ENCODE measurements at places on chromosomes 13 and 19. TPM values are rescaled to one million over a fixed set of nuclear protein-coding genes. Genes with fewer than 3 reads are reported as not detected.

SBK2 gene
- not detected for polyA plus RNA-seq

SPACA7 gene
- polyA plus RNA-seq, result not detected

DNA sequence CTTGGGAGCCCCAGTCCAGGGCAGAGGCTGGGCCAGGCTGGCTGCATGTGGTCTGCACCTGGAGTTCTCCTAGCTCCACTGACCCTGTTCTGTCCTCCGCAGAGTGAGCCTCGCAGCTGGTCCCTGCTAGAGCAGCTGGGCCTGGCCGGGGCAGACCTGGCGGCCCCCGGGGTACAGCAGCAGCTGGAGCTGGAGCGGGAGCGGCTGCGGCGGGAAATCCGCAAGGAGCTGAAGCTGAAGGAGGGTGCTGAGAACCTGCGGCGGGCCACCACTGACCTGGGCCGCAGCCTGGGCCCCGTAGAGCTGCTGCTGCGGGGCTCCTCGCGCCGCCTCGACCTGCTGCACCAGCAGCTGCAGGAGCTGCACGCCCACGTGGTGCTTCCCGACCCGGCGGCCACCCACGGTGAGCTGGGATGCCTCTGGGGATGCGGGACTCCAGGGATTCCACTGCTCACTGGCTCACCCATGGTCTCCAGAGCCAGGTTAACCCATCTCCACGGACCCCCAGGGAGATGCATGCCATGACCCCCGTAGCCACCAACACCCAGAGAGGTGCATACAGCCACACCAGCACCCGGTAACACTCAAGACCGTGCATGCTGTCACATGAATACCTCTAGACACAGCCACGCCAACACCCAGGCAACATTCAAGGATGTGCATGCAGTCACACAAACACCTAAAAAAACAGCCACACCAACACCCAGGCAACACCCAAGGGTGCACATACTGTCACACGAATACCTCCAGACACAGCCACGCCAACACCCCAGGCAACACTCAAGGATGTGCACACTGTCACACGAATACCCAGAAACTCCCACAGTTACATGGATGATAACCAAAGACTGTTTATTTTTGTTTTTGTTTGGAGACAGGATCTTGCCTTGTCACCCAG lies 8.2 kb downstream of the PKN1 start:
- no peak for DNase-seq

ZNF615 gene
- polyA plus RNA-seq, result 27.4 TPM

RB1 gene
- polyA plus RNA-seq, result 40.5 TPM

CBARP gene
- 1.7 TPM for polyA plus RNA-seq

GRCh38 chr13:78598966-78599644 lies 4.2 kb downstream of the POU4F1 start:
- DNase-seq, result no peak

- DNase-seq, result no peak
Measured at GRCh38 chr13:91168386-91168711, 179.1 kb upstream of the MIR17HG start.

GNG7 gene
- polyA plus RNA-seq, result 5.8 TPM

DNA sequence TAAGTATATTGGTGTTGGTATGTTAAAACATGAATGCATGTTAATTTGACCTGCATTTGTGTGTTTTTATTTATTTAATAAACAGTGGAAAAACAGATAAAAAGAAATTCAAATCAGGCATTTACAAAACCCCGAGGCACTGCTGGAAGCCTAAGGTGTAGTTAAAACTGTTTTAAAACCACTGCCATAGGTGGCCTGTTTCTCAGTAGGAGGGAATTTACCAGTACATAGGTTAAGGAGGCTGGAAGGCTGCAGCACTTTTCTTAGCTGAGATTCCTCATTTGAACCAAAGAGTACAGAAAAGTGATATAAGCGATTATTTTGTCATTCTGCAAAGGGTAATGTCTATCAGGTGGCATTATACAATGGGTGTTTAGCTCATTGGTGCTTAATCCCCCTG lies 99.6 kb downstream of the PAN3 start:
- DNase-seq, result no peak

DNA sequence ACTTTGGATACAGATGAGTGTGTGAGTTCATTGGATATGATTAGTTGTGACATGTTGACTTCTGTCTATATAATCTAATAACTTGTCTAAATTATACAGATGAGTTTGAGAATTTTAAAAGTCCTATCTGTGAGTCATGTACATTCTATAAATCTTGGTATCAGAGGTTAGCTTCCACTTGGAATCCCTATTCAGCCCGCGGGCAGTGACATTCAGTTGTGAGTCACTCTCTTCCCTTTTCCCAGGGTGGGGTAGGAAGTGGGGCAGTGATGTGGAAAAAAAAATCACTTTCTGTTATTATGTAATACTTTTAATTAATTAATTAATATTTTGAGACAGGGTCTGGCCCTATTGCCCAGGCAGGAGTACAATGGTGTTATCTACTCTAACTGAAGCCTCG lies 33.0 kb upstream of the ZNF808 start:
- no peak for DNase-seq

GRCh38 chr13:59303433-59303832 lies 860.3 kb downstream of the DIAPH3 start:
- no peak for DNase-seq

GRCh38 chr19:46852830-46853229 lies 2.2 kb upstream of the AP2S1 start:
- DNase-seq, result no peak

- DNase-seq, result no peak
Measured at GRCh38 chr13:109331898-109332297, 454.5 kb downstream of the IRS2 start.

IGFL1 gene
- polyA plus RNA-seq, result not detected

DNA sequence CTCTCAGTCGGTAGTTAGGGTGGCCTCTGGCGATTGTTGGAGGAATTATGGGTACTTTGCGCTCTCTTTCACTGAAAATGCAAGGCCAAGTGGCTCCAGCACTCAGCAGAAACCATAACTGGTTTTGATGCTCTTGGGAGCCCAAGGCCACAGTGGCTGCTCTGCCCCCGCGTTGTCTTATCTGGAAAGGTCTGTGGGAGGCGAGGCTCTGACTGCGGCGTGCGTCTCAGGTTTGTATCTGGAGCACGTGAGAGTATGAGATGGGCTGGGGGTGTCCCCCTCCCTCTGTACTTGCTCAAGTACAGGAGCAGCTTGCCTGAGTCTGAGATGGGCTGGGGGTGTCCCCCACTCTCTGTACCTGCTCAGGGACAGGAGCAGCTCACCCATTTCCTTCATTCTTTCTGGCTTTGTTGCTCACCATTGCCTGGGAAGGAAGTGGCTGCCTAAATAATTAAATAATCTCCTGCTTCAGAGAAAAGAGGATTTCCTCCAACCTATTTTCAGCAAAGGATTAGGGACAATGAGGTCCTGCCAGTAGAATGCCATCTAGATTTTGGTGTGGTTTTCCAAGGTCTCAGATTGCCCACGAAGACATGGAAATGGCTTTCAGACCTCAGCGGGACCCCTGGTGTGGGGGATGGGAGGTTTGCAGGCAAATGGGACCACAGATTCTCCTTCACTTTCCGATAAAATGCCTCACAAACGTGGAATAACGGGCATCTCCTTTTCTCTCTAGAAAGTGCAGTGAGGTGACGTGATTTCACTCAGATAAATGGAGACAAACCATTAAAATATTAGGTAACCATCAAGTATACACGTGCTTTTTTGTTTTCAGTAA lies 14.7 kb downstream of the ATP11A start:
- no peak for DNase-seq

- no peak for DNase-seq
Measured at GRCh38 chr13:106882246-106882645, 314.3 kb upstream of the ARGLU1 start.

DNA sequence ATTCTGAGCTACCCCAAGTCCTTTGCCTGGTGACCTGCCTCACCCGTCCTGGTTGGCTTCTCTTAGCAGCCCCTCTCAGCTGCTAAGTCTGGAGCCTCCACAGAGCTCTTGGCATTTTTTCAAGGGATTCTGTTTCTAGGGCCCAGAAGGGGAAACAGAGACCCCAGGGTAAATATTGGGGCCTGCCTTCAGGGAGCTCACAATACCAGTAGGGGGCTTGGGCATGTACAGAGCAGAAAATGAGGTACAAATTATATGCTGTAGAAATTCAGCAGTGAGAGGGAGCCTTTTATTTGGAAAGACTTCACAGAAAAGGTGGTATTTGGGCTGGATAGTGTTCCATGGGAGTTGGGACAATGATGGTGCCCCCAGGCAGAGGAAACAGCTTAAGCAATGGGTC lies 3.7 kb downstream of the SAMD4B start:
- DNase-seq, result no peak

PDS5B gene
- polyA plus RNA-seq, result 64.7 TPM

DNA sequence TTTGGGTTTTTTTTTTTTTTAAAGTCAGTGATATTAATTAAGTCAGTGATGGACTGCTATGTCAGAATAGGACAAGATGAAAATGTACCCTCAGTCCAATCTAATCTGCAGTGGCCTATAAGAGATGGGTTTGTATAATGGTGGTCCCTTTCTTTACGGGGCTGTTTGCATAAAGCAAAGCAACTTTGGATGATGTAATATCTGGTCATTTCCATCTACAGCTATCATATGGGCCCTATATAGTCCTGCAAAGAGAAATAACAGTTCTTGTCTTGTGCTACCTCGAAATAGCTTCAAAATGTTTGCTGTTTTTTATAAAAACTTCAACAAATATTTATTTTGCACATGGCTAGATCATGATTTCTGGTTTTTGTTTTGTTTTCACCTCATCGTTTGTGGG lies 20.2 kb upstream of the POMP start:
- no peak for DNase-seq

DNA sequence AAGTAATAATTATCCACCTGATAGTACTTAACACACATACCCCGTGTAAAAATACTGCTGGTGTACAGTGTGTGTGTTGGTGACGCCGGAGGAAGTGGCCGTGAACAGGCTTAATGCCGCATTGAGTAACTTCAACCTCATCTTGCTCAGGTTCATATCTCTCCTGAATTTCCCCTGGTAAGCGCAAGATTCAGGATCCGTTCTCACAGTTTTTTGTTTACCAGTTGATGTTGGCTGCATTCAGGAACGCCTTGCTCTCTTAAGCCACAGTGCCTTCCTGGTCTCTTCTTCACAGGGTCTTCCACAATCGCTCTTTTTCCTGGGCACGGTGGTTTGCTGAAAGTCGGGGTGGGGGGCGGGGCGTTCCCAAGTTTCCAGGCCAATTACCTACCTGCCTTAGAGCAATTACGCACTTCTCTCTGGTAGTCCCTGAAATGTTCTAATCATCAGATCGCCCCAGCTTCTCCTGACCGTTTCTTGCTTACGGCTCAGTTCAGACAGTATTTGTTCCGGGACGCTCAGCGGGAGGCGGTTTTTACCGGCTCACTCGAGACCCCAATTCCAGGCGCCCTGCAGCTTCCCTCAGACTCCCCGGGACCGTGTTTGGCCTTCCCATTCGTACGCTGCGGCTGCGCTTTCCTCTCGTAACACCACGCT lies 706 bp upstream of the DNAJC3 start:
- no peak for DNase-seq

DNA sequence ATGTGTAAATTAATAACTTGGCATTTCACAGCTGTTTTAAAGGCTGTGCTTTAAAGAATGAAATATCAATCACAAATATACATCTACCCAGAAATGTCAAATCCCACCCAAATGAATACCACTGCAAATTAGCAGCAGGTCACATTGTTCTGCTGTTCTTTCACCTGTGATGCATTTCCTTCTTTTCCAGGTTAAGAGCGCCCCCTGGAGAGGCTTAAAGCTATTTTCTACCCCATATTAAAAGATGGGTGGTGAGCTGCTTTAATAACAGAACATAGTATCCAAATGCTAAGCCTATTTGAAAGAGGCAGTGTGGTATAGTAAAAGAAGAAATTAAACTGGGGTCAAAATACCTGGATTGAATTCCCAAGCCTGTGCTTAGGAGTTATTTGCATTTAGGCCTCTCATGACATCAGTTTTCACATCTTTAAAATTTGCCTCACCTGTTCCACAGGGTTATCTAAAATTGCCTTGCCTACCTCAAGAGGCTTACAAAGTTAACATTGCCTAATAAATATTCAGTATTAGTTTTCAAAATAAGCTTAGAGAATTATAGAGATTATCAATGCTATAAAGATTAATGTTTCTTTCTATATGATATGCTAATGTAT lies 396.9 kb upstream of the SLITRK5 start:
- DNase-seq, result peak; percentile 21

ALKBH7 gene
- 25.6 TPM for polyA plus RNA-seq

ADGRE2 gene
- polyA plus RNA-seq, result 0.35 TPM

- no peak for DNase-seq
Measured at GRCh38 chr19:12985049-12985776, 10.1 kb upstream of the NFIX start.

- no peak for DNase-seq
Measured at GRCh38 chr19:45608948-45609347, 6.9 kb upstream of the GPR4 start.

GRCh38 chr19:40923934-40924391 lies 41.9 kb upstream of the CYP2A7 start:
- no peak for DNase-seq

DNA sequence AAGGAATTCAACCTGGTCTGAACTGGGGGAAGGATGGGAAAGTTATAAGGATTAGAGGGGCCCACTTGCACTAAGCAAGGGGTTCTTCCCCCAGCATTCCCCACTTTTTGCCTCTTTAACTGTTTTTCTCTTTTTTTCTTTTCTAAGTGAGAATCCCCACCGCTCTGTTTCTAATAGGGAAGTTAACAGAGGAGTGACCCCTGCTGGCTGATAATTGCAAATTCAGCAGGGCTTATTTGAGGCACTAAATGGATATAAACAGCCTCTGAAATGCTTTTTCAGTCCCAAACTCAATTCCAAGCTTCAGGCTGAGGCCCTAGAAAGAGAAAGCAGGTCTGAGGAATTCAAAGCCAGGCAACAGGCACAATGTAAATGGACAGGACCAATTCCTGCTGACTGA lies 38.2 kb upstream of the CEACAM21 start:
- DNase-seq, result no peak

TTC9B gene
- polyA plus RNA-seq, result 0.12 TPM

- no peak for DNase-seq
Measured at GRCh38 chr13:79060216-79060615, 345.8 kb downstream of the RBM26 start.

GRCh38 chr13:51222686-51223559 lies 725 bp downstream of the FAM124A start:
- no peak for DNase-seq

PBX4 gene
- polyA plus RNA-seq, result 17.4 TPM

DNA sequence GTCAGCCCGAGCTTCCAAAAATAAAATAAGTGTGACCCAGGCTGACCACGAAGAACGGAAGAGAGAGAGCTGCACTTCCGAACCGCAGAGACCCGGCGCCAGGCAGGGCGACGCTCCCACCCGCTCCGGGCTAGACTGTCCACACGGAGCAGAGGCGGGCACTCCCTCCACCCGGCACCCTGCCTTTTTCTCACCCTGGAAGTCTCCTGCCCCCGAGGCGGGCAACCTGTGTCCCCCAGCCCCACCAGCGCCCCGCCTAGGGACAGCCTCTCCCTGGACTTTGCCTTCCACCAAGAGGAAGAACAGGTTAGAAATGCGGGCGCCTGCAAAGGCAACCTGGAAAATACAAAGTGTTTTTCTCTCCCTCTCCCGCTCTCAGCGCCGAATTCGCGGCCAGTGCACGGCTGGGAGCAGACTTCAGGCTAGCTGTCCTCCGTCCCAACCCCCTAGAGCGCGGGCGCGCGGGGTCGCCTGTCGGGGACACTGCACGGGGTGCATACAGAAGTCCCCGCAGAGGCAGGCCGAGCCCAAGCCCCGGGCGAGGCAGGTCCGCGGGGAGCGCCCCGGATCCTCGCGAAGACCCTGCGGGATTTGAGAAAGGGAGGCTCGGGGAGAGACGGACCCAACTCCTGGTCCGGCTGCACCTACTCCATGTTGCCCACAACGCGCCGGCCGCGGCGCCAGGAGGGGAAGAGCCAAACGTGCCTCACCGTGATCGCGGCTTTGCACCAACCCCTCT lies 845 bp downstream of the SPRY2 start:
- DNase-seq, result no peak

ZNF154 gene
- 47.8 TPM for polyA plus RNA-seq

- no peak for DNase-seq
Measured at GRCh38 chr19:56423276-56423984, 19.3 kb downstream of the ZNF583 start.
